ENCODE measurements at places on chromosomes 3 and 15. TPM values are rescaled to one million over a fixed set of nuclear protein-coding genes. Genes with fewer than 3 reads are reported as not detected.

DNA sequence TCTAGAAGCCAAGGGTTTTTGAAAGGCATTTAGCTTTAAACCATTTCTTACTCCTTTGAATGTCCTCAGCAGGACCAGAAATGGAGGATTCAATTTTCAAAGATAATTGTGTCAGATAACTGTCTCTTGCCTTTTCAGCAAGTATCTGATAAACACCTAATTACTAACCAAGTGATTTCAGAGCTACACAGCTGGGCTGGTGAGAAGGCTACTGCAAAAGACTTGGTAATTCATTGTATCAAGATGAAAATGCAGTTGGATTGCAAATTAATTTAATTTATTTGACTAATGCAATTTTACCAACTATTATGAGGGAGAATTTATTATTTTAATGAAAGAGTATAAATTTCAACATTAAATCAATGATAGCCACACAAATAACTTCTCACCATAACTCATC is 165.4 kb downstream of the ROBO1 start:
- no peak for DNase-seq

GRCh38 chr15:65412556-65412955 is 10.2 kb downstream of the IGDCC4 start:
- no peak for DNase-seq

DNA sequence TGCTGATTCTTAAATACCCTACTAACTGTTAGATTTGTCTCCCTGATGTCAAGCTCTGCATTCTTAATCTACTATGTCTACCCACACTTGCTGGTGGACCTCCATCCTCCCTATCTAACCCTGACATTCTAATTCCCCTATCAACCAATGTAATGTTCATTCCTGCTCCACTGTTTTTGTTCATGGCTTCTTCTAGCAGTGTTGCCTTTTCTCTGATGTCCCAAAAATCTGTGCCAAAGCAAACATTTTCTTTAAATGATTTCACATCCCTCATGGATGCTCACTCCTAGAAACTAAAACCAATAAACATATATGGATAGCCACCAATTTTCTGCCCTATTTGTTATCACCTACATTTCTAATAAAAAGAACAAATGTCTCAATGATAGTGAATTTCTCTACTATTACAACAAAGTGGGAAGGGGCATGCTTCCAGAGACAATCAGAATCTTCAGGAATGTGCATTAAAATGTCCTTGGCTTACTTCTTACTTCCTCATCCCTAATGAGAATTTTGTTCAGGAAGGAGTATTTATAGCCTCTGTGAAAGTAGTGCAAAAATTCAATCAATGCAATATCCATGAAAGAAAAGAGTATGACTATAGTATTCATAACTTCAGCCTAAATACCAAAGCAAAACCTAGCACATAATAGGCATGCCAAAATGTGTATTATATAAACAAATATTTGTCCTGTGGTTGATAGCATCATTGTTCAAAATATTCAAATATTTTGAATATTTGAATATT is 273.3 kb downstream of the ZNF385D start:
- DNase-seq, result no peak

DNA sequence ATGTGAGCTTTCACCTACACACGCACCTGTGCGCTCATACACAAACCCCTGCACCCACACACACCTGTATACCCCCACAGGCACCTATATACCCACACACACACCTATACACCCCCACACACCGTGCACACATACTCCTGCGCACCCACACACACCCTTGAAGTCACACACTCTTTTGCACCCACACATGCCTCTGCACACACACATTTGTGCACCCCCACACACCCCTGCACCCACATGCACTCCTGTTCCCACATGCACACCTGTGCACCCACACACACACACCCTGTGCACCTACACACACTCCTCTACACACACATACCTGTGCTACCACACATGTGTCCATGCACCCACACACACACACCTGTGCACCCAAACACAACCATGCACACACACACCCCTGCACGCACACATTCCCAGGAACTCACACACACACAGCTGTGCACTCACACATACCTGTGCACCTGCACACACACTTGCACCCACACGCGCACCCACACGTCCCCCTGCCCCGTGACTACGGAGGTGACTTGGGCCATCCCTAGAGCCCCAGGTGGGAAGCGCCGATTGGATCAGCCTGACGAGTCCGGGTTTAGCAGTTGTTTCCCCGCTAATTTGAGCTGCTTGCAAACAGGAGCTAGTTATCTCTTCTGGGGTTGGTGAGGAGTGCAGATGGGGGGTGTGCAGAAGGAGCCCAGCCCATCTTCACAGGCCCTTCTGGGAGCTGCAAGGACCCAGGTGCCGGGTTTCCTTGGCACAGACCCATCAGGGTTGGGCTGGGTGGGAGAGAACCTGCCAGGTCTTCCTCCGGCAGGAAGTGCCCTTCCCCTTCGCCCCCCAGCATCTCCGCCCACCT is 97.8 kb downstream of the CHSY1 start:
- no peak for DNase-seq

GRCh38 chr3:41044523-41044922 is 154.8 kb upstream of the CTNNB1 start:
- DNase-seq, result no peak

GRCh38 chr3:127329631-127330285 is 41.9 kb upstream of the PRR20G start:
- no peak for DNase-seq

DNA sequence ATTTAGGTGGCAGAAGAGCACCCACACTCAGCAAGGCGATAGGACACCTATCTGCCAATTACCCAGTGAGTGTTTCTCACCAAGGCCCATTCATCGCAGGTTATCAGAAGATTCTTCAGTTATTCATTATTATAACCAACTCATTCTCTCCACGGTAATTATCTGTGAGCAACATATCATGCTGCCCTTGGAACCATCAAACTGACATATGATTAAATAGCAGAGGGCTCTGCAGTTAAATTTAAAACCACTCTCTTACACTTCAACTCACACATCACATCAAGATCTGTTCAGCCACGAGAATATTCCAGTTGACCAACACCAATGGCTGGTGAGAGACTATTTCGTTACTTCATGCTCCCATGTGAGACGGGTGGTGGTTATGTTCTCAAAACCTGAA is 489.3 kb downstream of the ERC2 start:
- DNase-seq, result no peak

DNA sequence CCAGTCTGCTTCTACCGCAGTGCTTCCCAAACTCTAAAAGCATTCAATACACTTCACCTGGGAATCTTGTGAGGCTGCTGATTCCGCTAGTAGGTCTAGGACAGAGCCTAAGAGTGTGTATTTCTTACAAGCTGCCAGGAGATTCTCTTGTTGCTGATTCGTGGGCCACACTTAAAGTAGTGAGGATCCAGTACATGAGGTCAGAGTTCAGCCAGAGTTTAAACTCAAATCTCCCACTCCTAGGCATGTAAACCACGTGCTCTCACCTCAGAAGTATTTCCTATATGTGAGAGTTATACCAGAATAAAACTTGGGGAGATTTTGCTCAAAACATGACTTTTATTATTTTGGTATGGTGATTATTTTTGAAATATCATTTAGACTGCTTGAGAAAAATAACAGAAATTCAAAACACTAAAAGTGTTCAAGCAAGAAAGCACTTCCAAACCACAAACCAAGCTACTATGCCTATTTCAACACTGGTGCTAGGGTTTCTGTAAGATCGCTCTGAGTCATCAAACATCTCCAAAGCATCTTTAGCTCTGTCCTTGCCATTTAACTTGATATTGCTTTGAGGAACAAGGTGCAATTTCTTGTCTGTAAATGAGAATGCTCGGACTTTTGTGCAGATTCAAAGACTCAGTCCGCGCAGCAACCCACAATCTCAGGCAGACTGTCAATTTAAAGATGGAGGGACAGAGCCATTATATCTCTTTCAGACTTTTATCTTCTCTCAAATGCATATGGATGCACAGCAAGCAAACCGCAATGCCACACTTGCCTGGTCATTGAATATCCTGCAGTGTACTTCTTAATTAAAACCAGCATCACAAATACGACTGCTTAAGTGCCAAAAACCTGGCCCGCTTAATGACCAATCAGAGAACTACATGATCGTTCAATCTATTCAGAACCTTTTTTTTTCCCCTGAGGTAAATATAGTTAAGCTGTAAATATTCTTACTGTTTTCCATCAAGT is 59.8 kb downstream of the AGTR1 start:
- no peak for DNase-seq

DNA sequence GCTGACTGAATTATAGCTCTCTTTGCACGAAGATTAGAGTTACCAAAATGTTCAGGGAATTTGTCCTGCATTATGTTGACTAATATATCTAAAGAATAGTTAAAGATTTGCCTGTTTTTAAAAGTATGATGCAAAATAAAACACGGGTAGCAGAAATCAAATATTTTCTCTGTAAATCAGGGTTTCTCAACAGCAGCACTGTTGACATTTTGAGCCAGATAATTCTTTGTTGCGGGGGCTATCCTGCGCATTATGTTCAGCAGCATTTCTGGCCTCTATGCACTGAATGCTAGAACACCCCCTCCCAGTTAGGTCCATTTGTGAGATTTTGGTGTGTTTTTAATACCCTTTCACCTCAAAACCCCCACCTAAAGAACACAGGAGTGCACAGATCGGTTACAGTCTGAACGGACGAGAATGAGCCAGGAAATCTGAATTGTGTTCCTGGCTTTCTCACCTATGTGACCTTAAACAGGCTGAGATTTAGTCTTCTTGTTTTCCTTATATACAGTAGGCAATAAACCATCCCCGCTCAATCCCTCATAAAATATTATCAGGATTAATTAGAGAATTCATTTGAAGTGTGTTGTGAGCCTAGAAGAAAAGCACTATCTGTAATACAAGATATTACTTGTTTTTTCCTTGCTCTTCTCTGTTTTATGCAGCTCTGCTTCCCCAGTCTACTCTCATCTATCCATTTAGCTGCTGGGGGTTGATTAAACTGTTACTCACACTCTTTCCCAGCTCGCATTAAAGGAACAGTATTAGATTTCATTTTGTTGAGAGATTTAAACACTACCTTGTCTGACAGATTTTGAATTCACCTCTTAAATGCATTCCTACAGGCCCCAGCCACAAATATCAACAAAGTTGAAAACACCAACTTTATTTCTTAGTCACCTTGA is 247.5 kb upstream of the GOLIM4 start:
- no peak for DNase-seq

- no peak for DNase-seq
Measured at GRCh38 chr3:177322881-177323280, 125.6 kb upstream of the TBL1XR1 start.

Gene IL17RB
- 2.4 TPM for total RNA-seq

Gene CHRFAM7A
- not detected for total RNA-seq

Gene GOLGA6L24
- total RNA-seq, result not detected

Gene ROBO1
- total RNA-seq, result 2.3 TPM

Gene PRR23E
- total RNA-seq, result not detected

Measured in T-cell (primary cell).